Naive thymus-derived CD8-positive, alpha-beta T cell (primary cell): ENCODE measurements at places on chromosomes 12 and 14.

GRCh38 chr12:22374508-22374907 lies 40.0 kb upstream of the ST8SIA1 start:
- DNase-seq: no peak

GRCh38 chr12:55673638-55674037 lies 34.1 kb downstream of the ITGA7 start:
- DNase-seq: no peak

DNA sequence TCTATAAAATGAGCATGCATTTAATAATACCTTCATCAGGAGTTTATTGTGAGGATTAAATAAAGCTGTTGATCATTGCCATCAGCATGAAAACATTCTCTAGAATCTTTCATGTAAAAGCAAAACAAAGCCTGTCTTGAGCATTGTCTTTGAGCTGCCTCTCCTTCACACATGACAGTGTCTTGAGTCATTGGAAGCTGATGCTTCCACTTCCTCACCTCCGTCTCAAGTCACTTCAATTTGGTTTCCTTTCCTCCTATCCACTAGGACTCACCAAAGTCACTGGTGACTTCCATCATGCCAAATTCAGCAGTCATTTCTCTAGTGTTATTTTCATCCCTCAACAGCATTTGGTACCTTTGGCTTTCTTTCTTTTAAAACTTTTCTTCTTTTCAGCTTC lies 31.6 kb upstream of the MYBPC1 start:
- DNase-seq: no peak

- no peak for DNase-seq
Observed at GRCh38 chr12:70402597-70402996, 36.5 kb downstream of the KCNMB4 start.

DNA sequence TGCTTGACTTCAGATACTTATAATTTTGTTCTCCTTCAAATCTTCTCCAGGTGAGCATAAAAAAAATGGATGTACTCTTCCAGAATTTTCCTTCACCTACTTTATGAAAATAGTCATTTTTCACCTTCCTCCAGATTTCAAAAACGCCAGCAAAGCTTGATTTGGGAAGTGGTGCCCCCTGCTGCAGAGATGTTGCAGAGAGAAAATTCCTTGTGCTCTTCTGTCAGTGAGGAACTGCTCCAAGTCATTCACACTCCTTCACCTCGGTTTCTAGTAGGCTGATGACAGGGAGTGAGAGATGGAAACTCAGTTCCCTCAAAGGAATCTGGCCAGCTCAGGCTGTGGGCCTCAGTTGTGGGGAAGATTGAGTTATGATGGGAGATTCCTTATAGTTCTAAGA lies 24.2 kb upstream of the RNASE3 start:
- DNase-seq: no peak

GRCh38 chr12:75917083-75917482 lies 114.5 kb downstream of the PHLDA1 start:
- no peak for DNase-seq

- no peak for DNase-seq
Observed at GRCh38 chr12:132428936-132429601, 60.9 kb upstream of the FBRSL1 start.
